ENCODE measurements at places on chromosomes 2 and 18. TPM values are rescaled to one million over a fixed set of nuclear protein-coding genes. Genes with fewer than 3 reads are reported as not detected.
A peak's percentile ranks its signal among the peaks of the same experiment; 100 is the strongest.

Gene FOXD4L1
- total RNA-seq, result not detected

GRCh38 chr2:122681626-122682025, 926.2 kb downstream of the TSN start:
- H3K4me1 ChIP-seq, result no peaks in the 10 kb centered on the region
- DNase-seq, result no peak
- no peaks in the 10 kb centered on the region for H3K27me3 ChIP-seq
- H3K36me3 ChIP-seq, result no peaks in the 10 kb centered on the region
- H3K4me3 ChIP-seq, result no peak overlapping the region
- no peak overlapping the region for H3K27ac ChIP-seq

DNA sequence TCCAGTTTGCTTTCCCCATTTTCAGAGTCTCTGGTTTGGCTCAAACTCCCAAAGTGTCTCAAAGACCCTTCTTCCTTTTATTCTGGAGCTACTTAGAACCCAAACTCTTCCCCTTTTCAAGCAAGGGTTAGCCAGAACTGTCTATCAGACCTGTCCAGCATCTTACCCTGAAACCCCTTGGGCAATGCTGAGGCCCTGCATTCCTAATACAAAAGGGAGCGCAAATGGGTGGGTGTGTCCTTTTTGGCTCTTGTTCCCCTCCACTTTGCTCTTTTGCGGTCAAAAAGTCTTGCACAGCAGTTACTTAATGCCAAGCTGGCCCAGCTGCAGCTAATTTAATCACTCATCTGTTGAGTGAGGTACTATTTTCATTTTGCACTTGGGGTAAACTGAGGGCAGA, 231.2 kb upstream of the FOSL2 start:
- peak overlapping the region; percentile 96 for H3K27ac ChIP-seq
- DNase-seq, result no peak
- no peaks in the 10 kb centered on the region for H3K27me3 ChIP-seq
- no peaks in the 10 kb centered on the region for H3K36me3 ChIP-seq
- H3K4me3 ChIP-seq, result no peak overlapping the region

Gene ZC3H6
- 11.6 TPM for total RNA-seq

GRCh38 chr2:236666646-236667204, 97.1 kb downstream of the ACKR3 start:
- no peak for DNase-seq
- no peak overlapping the region for H3K27ac ChIP-seq
- H3K36me3 ChIP-seq, result no peaks in the 10 kb centered on the region
- H3K4me1 ChIP-seq, result peaks cover 8% of the 10 kb centered on the region
- H3K4me3 ChIP-seq, result no peak overlapping the region

Gene TUBA3E
- not detected for total RNA-seq

DNA sequence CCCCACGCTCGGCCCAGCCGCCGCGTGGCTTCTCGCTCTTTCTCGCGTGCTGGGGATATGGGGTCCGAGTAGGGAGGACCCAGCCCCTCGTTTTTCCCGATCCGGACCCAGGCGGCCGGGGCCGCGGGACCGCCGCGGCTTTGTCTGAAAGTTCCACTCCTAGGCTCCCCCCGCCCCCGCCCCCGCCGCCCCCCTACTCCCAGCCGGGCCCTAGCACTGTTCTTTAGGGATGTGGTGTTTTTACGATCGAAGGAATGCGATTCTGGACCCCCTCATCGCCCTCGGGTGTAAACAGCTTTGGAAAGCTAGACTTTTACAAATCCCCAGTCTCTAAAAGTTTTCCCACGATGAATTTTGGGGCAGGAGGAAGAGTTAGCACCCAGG, 819 bp downstream of the TGIF1 start:
- no peaks in the 10 kb centered on the region for H3K27me3 ChIP-seq
- peak overlapping the region; percentile 99 for H3K27ac ChIP-seq
- peaks cover 27% of the 10 kb centered on the region for H3K4me1 ChIP-seq
- peak overlapping the region; percentile 78 for H3K4me3 ChIP-seq
- DNase-seq, result no peak

GRCh38 chr18:27301615-27302378, 116.7 kb upstream of the CHST9 start:
- H3K36me3 ChIP-seq, result no peaks in the 10 kb centered on the region
- no peak for DNase-seq

DNA sequence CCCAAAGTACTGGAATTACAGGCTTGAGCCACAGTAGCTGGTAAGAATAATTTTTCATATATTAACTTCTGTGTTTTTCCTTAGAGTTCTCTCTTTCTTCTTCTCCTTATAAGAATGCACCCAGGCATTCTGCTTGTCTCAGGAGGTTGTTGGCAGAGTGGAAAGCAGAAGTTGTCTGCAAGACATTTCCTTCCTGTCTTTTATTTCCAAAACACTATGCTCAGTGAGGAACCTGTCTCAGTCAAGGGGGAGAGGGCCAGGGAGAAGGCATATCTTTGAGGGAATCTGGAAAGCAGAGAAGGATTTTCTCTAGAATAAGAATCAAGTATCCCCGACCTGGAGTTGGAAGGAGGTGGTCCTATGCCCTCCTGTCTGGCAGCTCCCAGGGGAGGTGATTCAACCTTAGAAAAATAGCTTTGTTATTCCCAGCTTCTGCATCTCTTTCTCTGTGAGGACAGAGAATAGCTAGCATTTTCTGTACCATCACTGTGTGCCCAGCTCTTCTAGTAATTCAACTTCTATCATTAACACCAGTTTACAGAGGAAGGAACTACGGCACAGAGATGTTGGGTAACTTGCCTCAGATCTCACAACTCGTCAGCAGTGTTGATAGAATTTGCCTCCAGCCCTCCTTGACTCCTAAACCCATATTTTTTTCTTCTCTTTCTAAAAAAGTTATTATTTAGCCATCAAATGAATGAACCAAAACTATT, 3.8 kb upstream of the LPIN2 start:
- H3K27ac ChIP-seq, result no peak overlapping the region
- no peaks in the 10 kb centered on the region for H3K27me3 ChIP-seq
- no peaks in the 10 kb centered on the region for H3K36me3 ChIP-seq
- no peaks in the 10 kb centered on the region for H3K4me1 ChIP-seq
- DNase-seq, result no peak
- no peak overlapping the region for H3K4me3 ChIP-seq

DNA sequence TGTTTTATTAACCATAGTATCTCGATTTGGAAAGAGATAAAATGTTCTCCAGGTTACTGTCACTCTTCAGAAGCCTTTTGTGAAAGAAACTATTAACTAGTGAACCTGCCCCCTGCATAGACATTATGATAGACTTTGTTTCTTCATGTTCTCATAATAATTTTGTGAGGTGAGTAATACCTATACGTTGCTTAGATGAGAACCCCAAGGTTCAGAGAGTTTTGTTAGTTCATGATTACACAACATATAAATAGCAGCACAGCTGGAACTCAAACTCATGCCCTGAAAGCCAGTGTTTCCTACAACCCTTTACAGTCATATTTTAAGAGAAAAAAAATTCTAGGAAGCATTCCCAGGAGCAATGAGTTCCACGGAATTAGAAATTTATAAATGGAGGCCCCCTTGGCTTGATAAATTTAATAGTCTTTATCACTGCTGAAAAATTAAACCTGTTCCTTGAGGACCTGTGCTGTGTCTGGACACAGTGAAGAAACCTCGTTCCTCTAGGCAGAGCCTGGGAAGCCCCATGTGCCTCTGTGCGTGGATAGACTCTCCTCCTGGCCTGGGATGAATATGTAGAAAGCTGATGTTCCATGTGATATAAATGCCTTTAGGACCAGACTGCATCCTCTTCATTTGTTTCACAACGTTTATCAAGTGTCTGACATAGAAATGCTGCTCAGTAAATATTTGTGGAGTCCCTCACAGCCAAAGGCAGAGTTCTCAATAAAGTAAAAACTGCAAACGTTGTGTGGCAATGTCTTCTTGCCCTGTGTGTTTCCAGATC, 1257.0 kb upstream of the GYPC start:
- H3K27me3 ChIP-seq, result no peaks in the 10 kb centered on the region
- H3K27ac ChIP-seq, result no peak overlapping the region
- no peaks in the 10 kb centered on the region for H3K36me3 ChIP-seq

DNA sequence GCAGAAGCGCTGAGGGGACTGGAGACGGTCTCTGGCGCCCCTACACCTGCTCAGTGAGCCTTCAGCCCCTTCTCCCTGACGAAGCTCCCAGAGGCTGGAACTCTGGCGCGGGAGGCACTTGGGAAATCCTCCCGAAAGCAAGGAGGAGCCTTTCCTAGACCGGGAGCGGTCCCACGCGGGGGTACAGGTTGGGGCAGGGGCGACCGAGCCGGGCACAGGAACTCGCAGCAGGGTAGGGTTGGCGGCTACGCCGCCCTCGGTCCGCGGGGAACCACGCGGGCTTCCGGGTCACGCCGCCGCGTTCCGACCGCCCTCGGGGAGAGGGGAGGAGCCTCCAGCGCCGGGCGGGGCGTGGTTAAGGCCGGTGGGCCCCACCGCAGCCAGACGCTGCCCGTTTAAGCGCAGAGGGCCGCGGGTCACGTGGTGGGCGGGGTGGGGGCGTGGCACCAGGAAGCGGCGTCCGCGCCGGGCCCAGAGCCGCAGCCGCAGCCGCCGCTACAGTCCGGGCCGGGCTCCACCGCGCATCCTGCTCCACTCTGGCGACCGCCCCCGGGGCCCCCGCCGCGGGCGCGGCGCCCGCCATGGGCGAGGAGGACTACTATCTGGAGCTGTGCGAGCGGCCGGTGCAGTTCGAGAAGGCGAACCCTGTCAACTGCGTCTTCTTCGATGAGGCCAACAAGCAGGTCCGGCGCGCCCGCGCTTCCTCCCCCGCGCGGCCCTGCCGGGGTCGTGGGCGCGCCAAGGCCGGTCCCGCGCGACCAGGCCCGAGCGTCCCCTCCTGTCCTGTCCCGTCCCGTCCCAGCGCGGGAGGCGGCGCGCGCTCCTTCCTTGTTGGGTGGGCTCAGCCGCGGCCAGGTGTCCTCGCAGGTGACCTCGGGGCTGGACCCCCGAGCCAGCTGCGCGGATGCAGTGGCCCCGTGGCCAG, at the start of gene RMC1:
TSS of gene RMC1 (plus strand) at position 474 of the 925 bp plus-strand sequence. CDS start at position 582, 108 bp downstream.
- H3K36me3 ChIP-seq, result no peaks in the 10 kb centered on the region
- H3K4me3 ChIP-seq, result peak within 1 kb of the TSS; percentile 89
- no peaks in the 10 kb centered on the region for H3K27me3 ChIP-seq
- peak; percentile 94 for DNase-seq
- H3K27ac ChIP-seq, result peak within 1 kb of the TSS; percentile 91

DNA sequence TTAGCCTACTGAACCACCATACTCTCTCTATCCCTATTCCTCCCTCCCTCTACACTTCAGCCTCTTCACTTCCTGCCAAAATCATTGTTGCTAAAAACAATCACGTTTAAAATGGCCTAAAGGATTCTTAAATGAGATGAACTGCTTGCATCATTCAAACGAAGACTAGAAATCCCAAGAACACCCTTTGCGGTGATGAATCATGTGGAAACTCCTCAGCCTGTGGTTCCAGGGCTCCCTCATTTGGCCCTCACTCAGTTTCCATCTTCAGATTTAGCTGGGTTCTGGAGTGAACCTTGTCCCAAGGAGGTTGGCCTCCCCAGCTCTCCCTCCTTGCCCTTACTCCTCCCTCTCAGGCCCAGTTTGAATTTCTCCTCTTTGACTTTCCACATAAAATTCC, 125.6 kb upstream of the CDC42EP3 start:
- H3K27ac ChIP-seq, result no peak overlapping the region
- no peak for DNase-seq
- H3K36me3 ChIP-seq, result no peaks in the 10 kb centered on the region
- no peaks in the 10 kb centered on the region for H3K27me3 ChIP-seq
- H3K4me3 ChIP-seq, result no peak overlapping the region

Gene AQP12A
- not detected for total RNA-seq

Gene SGPP2
- 0.17 TPM for total RNA-seq

Gene LRRC30
- total RNA-seq, result 6.0 TPM

Gene HTR2B
- not detected for total RNA-seq

Gene MDH1B
- 0.13 TPM for total RNA-seq

DNA sequence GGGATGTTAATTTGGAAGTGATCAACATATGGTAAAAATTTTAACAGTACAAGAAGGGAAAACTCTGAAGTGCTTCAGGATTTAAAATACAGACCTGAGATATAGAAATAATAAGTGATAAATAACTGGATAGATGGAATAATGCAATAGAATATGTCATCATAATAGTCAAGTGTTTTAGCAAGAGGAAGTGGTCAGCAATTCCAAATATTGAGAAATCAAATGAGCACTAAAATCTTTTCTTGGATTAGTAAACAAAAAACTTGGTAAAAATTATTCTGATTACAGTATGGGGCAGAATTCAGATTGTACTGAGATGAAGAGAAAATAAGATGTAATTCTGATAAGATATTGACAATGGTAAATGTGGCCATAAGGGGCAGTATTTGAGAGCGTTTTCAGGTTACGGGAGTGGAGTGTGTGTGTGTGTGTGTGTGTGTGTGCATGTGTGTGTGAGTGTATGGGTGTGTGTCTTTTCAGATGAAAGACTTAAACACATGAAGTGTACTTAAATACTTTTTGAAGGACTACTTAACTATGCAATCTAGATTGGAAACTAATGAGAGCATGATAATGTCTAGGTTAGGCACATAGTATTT, 217.9 kb upstream of the ITGA4 start:
- H3K4me3 ChIP-seq, result no peak overlapping the region
- H3K27me3 ChIP-seq, result no peaks in the 10 kb centered on the region
- no peaks in the 10 kb centered on the region for H3K36me3 ChIP-seq
- no peak overlapping the region for H3K27ac ChIP-seq

- no peak overlapping the region for H3K27ac ChIP-seq
- no peaks in the 10 kb centered on the region for H3K4me1 ChIP-seq
- no peaks in the 10 kb centered on the region for H3K27me3 ChIP-seq
- no peak overlapping the region for H3K4me3 ChIP-seq
- DNase-seq, result no peak
- no peaks in the 10 kb centered on the region for H3K36me3 ChIP-seq
Observed at GRCh38 chr18:33835419-33835818, 257.4 kb downstream of the ASXL3 start.

DNA sequence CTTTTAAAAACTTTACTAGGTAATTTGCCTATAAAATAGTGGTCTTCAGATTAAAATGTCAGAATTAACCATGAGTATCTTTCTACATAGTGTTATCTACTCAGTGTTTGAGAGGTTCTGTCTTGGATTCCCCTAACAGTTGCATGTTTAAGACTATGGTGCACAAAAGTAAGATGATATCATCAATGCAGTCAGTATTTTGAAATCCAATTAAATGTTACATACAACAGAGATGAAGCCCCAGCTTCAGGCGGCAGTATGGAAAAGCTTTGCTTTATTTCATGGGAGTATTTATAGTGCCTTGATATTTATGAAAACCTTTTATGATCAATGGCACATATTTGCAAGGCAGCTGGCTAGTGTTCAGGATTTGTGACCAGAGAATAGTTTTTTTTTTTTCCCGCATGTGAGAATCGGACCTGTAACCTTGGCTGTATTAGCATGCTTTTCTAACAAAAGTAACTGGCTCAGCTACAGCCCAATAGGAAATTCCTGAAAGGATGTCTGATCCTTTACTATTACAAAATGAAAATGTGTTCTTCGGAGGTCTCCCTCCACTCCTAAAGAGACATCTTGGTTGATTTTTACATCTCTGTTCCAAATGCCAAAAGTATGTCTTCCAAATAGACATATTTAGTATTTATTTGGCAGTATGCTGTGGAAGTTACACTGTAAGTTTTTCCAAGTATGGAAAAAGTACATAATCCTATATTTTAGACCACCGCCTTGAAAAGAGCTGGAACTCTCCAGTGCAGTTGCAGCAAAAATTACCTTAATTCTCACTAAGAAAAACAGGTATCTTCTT, 319.3 kb upstream of the UBE2E3 start:
- H3K4me1 ChIP-seq, result no peaks in the 10 kb centered on the region
- DNase-seq, result no peak
- H3K4me3 ChIP-seq, result no peak overlapping the region
- no peaks in the 10 kb centered on the region for H3K36me3 ChIP-seq
- H3K27me3 ChIP-seq, result no peaks in the 10 kb centered on the region

Gene GPR45
- not detected for total RNA-seq
